ENCODE measurements at places on chromosomes 16 and 17.

DNA sequence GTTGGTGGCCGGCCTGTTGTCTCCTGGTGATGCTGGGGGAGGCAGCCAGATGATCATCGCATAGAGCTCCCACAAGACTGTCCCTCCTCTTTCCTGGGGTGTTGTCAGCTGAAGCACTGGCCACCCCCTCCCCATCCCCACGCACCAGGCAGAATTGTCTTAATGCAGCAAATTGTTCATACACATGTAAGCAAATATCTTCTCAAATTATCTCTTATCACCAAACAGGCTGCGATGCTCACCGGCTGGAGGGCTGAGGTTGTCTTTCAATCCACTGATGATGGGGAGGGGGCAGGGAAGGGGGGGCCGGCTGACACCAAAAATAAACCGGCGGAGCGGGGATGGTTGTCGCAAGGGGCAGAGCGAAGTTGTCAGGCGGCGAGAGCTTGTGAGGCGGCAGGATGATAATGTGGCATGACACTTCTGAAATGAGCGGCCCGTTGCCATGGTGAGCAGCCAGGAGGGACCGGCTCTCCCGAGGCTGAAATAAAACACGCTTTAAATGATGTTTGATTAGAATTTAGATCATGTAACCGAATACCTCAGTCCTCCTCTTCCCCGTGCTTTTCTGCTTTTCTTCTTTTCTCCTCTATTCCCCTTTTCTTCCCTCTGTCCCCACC is 59.8 kb downstream of the MRM1 start:
- no peak for DNase-seq

GRCh38 chr17:71260366-71260940 is 860.4 kb upstream of the SOX9 start:
- DNase-seq = no peak

- DNase-seq = no peak
These were observed 22.4 kb downstream of the CES1 start for GRCh38 chr16:55810451-55810961.

GRCh38 chr17:31858642-31859486 is at the start of gene COPRS:
Gene COPRS, minus strand, starts transcription at chr17:31859244. Its CDS starts 45 bp downstream, at chr17:31859199.
- DNase-seq = peak; percentile 89

GRCh38 chr16:7381671-7382070 is 49.0 kb downstream of the RBFOX1 start:
- DNase-seq = no peak

GRCh38 chr17:66304304-66305174 is 2.1 kb downstream of the PRKCA start:
- peak; percentile 90 for DNase-seq

- DNase-seq = peak; percentile 65
These were observed 15.3 kb downstream of the TBCD start for GRCh38 chr17:82767041-82767754.

- no peak for DNase-seq
These were observed 26.8 kb upstream of the NKD1 start for GRCh38 chr16:50521246-50521900.

GRCh38 chr17:62156949-62157348 is 91.9 kb upstream of the MED13 start:
- DNase-seq = no peak

DNA sequence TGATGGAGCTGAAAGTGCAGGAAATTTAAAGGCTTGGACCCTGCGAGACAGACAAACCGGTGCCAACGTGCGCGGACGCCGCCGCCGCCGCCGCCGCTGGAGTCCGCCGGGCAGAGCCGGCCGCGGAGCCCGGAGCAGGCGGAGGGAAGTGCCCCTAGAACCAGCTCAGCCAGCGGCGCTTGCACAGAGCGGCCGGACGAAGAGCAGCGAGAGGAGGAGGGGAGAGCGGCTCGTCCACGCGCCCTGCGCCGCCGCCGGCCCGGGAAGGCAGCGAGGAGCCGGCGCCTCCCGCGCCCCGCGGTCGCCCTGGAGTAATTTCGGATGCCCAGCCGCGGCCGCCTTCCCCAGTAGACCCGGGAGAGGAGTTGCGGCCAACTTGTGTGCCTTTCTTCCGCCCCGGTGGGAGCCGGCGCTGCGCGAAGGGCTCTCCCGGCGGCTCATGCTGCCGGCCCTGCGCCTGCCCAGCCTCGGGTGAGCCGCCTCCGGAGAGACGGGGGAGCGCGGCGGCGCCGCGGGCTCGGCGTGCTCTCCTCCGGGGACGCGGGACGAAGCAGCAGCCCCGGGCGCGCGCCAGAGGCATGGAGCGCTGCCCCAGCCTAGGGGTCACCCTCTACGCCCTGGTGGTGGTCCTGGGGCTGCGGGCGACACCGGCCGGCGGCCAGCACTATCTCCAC is at the start of gene NOG:
Gene NOG, plus strand, starts transcription at position 54 of the 674 bp plus-strand sequence. Its CDS starts 525 bp downstream, at position 579.
- peak; percentile 82 for DNase-seq

DNA sequence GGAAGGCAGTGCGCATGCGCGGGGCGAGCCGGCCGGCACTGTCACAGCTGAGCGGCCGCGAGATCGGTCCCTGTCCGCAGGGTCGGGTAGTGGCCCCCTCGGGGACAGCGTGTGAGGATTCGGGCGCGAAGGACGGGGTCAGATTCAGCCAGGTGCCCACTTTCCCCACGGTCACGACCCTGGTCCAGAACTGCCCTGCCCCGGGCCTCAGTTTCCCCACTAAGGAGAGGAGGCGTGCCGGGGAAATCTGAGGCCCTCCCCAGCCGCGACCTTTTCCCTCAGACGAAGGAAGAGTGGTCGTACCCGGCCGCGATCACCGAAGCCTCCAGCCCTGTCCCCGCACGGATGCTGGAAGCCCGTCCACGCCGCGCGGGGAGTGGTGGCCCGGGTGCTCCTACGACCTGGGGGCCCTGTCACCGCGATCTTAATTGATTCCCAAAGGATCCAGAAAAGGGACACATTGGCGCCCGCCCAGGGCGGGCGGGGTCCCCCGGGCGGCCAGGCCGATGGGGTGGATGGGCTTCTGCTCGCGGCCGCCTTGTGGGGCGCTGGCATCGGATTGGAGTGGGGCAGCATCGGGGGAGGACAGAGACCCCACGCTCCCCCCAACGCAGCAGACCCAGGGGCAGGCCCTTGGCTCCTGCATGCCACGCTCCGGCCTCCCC is 57.7 kb downstream of the SRL start:
- no peak for DNase-seq

DNA sequence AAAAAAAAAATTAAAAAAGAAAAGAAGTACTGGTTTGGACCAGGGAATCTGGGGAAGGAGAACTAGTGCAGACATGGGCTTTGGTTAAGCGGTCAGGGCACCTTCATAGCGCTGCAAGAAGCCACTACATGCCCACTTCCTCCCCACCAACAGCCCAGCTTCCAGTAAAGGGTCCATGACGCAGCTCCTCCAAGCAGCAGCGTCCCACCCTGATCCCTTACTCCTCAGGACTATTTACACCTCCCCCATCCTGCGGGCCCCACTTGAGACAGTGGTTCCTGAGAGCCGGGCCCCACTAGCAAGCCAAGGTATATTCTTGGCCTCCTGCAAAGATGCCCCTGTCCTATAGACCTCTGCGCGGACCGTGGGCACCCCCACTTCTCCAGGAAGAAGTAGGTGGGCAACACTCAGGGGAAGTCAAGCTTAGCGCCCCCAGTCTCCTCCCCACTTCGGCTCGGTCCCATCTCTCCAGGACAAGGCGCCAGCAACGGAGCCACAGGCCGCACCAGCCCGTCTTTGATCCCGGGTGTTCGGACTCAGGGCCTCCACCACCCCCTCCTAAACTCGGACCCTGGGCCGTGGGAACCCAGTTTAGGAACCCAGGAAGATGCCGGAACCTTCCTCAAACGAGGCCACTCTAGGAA is 913 bp upstream of the PRR14 start:
- DNase-seq = no peak

DNA sequence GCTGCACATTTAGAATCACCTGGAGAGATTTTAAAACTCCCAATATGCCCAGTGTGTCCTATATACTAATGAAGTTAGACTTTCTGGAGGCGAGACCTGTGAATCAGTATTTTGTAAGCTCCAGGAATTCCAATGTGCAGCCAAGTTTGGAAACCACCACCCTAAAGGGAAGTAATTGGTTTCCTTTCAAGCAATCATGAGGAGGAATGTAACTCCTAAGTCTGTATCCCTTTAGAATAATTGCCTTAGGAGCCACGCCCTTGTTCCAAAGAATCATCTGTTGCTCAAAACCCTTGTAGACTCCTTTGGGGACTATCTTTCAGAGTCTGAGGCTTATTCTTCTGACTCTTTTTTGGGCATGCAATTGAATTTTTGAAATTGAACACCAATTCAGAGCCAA is 84.4 kb downstream of the DNAH9 start:
- no peak for DNase-seq

DNA sequence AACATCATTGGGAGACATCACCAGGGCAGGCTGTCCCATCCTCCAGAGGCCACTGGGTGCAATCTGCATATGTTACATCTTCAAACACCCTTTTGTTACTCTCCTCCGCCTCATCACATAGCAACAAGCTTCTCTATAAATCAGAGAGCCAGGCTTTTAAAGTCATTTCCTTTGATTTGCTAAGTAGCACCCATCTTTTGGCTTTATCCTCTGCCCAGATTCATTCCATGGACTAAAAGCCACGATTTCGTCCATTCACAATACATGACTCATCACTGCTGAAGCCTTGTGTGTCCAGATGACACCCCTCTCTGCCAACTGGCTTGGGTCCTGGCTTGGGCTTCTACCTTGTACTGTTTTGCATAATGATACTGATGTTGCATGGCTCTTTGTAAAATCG is 2.0 kb upstream of the KRT38 start:
- DNase-seq = no peak

GRCh38 chr16:76241755-76242154 is 35.4 kb upstream of the CNTNAP4 start:
- DNase-seq = no peak

- no peak for DNase-seq
These were observed 151.7 kb downstream of the PRKCB start for GRCh38 chr16:23987443-23987842.

DNA sequence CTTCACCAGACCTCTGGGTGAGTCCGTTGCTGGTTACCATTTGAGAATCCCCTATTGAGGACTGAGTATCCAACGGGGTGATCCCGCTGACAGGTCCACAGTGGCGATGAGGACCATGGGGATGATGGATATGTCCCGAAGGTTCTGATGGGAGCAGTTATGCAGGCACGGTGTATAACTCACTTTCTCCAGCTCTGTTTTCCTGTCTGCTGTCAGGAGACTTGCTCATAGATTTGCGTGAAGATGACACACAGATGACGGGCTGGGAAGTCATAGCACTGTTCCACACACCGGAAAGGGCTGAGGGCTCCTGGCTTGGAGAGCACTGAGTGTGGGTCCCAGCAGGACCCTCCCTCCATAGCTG is 22.2 kb upstream of the ADCY7 start:
- no peak for DNase-seq

DNA sequence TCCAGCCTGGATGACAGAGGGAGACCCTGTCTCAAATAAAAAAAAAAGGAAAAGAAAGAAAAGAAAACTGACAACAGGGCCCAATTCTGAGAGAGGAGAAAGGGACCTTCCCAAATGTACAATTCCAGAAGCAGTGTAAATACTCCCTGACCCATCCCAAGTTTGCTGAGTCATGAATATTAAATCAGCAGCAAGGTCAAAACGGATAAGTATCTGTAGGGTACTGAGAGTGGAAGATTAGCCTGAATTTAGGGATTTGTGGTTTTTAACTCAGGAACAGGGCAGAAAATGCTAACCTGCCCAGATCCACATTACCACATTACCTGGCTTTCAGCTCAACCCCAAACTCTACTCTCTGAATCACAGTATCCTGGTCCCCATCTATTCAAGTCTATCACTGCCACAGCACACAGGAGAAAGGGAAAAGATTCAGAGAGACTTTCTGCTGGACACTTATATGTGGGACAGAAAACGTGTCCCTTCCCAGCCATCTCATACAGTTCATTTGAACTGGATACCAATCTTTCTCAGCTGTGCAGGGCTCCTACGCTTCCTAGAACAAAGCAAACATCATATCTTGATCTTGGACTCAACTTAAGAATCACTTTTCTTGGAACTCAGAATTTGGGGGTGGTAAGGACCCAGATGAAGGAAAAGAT is 2.9 kb downstream of the FXR2 start:
- no peak for DNase-seq

GRCh38 chr16:65700596-65700995 is 578.7 kb upstream of the CDH11 start:
- DNase-seq = peak; percentile 53

DNA sequence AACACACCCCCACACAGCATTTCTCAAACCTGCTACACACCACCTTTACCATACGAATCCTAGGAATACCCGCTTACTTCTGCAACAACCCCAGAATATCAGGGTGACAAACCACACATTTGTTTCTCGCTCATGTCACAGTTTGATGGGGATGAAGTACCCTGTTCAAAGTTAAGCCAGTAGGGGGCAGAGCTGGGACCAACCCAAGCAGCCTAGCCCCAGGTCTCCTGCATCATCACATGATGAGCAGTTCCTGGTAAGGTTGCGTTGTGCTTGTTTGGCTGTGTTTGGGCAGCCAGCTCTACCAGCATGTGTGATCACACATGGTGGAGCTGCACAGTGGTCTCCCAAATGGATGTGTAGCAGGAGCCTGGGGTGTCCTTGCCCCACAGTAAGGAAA is 103.6 kb upstream of the C16orf82 start:
- DNase-seq = peak; percentile 77

All from mesendoderm (in vitro differentiated cells).